ENCODE measurements at places on chromosomes 3 and 15.

DNA sequence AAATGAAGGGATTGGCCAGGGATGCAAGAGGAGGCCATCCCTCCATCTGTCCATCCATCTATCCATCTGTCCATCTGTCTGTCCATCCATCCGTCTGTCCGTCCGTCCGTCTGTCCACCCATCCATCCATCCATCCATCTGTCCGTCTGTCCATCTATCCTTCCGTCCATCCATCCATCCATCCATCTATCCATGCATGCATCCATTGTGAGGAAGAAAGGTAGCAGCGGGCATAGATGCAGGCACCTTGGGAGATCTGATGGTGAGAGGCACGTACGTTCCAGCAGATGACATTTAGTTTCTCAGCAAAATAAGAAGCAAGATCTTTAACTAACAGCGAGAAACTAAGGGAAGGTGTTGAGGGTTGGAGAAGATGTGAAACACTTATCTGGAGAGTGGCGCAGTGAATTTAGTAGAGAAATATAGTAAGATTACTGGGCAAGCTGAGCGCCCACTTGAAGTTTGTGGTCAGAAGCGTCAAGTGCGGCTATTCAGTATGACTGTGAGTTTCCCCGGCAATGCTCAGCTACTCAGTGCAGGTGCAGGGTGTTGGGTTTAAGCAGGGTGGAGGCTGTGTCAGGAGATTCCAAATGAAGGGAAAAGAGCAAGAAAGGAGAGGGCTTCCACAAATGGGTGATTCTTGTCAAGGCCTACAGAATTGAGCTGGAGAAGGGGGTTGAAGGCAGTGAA is 22.4 kb upstream of the SRP14 start:
- DNase-seq, result no peak

DNA sequence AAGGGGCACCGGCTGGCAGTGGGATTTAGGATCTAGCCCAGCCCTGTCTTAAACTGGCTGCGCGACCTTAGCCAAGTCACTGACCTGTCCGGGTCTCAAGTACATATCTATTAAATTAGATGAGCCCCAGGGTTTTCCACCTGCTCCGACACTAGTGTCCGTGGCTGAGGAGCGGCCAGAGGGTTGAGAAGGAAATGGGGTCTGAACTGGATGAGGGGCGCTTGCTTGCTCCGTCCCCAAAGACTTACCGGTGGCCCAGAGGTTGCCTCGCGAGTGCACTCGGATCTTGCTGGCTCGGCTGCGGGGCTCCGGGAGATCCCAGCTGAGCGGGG is 285 bp downstream of the NMB start:
- DNase-seq, result no peak

DNA sequence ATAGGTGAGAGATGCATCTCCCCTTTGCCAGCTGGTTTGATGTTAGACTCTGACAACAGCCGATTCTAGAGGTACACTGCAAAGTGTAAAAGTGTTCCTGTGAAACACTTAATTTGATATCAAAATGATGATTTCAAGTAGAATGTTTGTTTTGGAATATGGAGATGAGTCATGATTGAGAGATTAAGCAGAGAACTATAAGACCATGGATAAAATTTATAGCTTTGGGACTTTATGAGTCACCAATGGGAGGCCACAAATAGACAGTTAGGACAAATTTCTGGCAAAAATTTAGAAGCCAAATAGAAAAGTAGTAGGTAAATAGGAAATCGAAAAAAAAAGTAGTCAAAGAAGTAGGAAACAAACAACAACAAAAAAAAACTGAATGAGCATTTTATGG is 672.5 kb downstream of the NSUN3 start:
- no peak for DNase-seq

- DNase-seq, result no peak
Measured at GRCh38 chr15:65561934-65562333, 31.7 kb downstream of the HACD3 start.

GRCh38 chr3:156675830-156676767 is 1.7 kb downstream of the TIPARP start:
- DNase-seq, result no peak

DNA sequence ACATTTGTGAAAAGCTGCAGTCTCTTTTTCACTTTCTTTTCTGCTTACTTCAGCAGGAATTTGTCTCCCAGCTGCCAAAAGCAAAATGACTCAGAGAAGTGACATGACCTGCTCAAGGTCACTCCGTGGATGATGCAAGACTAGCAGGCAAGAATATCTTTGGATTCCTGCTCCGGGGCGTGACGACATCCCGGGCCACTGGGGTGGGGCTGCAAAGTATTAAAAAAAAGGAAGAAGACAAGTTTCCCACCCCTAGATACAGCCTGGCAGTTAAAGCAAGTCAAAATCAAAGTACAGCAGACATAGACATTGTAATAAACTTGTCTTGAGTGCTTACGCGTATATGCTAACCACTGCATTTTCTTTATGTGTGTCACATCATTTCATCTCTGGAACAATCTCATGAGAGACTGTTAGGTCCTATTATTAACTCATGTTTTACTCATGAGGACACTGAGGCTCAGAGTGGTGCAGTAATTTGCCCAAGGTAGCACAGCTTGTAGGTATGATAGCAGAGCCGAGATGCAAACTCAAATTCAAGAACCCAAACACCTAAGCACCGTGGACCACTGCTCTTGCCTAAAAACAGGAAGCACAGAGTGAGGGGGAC is 485.2 kb upstream of the PROK2 start:
- DNase-seq, result no peak

DNA sequence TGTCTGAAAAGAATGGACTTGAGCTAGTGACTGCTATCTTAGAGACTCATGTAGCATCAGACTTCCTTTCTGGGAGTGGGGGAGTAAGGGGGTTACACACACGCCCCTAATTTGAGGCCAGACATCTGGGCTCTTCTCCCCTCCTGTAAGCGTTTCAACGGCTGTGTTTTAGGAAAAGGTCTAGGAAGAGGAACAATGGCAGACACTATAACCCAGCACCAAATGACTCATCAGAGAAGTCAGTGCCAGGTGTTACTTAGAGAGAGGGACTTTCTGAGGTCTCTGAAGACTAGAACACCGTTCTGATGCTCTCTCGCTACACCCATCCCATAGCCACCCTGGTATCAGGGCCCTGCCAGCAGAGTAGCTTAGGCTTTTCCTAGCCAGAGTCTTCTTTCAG is 65.5 kb downstream of the SSUH2 start:
- DNase-seq, result no peak

DNA sequence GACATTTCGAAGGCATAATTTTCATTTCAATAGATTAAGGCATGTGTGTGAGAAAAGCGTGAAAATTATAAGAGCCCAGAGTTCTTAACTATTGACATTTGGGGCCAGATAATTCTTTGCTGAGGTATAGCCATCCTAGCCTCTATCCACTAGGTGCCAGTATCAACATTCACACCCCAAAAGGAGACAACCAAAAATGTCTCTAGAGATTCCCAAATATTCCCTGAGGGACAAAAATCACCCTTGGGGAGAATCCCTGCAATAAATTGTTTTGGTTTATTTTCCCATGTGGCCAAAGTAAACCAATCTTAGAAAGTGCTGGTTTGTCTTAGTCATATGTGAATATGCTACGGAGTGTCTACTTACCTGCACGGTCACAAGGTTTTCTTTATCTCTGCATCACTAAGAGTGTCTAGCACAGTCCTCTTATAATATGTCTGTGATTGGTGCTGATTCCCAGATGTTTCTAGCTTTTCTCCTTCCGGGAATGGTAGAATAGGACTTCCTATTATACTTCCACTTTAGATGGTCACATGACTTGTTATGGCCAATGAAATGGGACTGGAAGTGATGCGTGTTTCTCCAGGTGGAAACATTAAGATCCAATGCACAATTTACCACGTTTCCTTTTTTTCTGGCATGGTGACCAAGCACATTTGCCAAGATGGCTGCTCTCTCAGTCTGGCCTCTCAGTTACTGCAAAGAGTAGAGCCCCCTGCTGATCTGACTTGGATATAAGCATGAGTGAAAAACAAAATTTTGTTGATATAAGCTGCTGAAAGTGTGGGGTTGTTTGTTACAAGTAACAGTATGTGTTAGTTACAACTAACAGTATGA is 8.0 kb upstream of the KBTBD8 start:
- no peak for DNase-seq

DNA sequence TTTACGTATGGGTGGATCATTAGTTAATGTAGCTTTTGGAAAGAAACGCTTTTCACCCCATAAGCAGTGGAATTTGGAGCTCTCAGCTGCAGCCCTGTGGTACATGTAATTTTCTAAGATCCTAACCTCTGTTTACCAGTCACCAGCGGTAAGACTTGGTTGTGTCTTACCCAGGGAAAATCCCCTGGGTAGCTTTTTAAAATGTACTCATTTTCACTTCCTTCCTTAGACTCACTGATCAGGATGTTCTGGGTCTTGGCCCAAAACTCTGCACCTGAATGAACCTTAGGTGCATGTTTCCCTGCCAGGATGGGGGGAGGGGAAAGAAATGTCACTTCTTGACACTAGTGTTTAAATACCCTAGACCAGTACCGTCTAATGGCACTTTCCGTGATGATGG is 605.2 kb downstream of the MAGI1 start:
- DNase-seq, result no peak

- no peak for DNase-seq
Measured at GRCh38 chr15:67716171-67716570, 109.1 kb upstream of the SKOR1 start.

DNA sequence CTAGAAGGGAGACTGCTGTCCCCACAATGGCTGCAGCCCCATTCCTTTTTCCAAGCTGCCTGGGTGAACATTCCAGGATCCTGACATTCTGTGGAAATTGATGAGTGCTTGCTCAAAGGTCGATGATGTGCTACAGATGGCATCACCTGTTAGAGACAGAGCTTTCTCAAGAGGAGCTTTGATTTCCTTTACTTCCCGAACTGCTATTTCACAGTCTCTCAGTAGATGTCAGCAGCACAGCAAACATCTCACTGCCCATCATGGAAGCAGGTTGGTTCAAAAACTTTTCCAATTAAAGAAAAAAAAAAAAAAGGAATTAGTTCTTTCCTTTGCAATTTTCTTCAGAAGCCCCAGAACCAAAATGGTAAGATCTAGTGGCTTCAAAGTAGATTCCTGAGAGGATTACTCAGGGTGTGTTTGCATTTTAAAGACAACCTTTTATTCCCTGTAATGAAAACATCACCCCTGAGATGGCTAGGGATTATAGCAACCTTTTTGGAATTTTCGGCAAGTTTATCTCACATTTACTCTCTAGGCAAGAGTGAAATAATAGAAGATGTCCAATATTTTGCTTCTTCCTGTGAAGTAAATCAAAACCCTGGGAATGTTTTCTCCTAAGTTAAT is 44.8 kb downstream of the POLR2M start:
- no peak for DNase-seq

GRCh38 chr3:196195664-196196265 is 15.4 kb downstream of the ZDHHC19 start:
- no peak for DNase-seq

GRCh38 chr15:66252685-66253417 is 699 bp downstream of the MEGF11 start:
- no peak for DNase-seq

- no peak for DNase-seq
Measured at GRCh38 chr15:63895194-63895593, 61.4 kb upstream of the HERC1 start.

DNA sequence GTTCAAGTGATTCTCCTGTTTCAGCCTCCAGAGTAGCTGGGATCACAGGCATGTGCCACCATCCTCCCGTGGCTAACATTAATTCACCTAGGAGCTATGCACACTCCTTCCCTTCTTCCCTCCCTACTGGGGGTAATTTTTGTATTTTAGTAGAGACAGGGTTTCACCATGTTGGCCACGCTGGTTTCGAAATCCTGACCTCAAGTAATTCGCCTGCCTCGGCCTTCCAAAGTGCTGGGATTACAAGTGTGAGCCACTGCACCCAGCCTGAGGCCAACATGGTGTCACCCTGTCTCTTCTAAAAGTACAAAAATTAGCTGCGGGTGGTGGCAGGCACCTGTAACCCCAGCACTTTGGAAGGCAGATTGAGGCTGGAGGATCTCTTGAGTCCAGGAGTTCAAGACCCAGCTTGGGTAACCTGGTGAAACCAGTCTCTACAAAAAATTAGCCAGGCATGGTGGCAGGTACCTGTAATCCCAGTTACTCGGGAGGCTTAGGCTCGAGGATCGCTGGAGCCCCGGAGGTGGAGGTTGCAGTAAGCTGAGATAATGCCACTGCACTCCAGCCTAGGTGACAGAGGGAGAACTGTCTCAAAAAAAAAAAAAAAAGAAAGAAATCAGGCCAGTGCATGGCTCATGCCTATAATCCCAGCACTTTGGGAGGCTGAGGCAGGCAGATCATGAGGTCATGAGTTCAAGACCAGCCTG is 6.1 kb downstream of the RNU5B-1 start:
- no peak for DNase-seq

DNA sequence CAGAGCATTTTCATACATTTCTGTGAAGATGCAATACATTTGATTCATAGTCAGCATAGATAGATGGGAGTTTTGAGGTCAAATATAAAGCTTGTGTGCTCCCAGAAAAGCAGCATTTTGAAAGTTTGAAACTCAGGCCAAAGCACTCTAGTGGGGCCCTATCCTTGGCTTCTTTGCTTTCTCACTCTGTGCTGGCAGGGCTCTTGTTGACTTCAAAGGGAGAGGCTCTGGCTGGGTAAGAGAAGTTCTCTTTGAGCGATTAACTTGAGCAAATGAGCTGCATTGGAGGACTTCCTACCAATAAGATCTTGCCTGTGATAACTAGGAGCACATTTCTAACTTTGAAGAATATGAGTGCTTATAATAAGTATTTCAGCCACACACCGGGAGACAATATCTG is 214.0 kb upstream of the RARB start:
- DNase-seq, result no peak

DNA sequence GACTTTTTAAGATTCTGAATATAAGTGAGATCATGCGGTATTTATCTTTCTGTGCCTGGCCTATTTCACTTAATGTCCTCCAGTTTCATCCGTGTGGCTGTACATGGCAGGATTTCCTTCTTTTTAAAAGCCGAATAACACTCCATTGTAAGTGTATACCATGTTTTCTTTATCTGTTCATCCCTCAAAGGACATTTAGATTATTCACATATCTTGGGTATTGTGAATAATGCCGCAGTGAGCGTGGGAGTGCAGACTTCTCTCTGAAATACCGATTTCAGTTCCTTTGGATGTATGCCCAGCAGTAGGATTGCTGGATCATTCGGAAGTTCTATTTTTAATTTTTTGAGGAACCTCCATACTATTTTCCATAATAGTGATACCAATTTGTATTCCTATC is 136.1 kb downstream of the APBA2 start:
- no peak for DNase-seq
